ENCODE measurements at places on chromosomes 6 and 20.

GRCh38 chr20:57200882-57201695, 65.4 kb downstream of the BMP7 start:
- no peak for DNase-seq

DNA sequence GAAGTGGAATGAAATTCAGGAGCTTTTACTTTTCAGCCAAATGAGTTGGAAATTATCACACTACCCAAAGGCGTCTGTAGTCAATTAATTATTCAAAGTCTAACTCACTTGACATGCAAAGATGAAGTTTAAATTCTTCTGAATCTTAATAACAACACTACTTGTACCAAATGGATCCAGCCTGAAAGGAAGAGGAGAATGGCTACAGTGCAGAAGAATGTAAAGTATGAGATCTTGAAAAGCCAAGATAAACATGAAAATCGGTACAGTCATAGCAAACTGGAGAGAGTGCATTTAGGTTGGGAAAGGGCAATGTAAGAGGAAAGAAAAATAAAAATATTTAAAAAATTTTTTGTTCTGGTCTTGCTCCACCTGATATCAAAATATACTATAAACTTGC, 195.5 kb downstream of the SIM1 start:
- DNase-seq, result no peak

DNA sequence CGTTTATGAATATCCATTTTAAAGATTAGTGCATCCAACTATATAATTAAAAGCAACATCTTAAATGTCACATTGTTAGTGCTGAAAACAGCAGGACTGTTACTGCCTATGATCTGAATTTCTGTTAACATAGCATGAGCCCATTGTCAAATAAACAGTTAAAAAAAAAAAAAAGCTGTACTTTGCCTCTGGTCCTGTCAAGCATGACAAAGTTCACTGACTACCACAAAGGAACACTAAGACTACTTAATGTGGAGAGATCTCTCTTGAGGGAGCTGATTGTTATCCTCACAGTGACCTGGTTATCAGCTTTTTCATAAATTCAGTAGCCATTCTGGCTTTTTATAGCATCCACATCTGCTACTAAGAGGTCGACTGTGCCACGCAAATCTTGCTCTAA, 228.1 kb downstream of the TMEM200A start:
- DNase-seq, result no peak

DNA sequence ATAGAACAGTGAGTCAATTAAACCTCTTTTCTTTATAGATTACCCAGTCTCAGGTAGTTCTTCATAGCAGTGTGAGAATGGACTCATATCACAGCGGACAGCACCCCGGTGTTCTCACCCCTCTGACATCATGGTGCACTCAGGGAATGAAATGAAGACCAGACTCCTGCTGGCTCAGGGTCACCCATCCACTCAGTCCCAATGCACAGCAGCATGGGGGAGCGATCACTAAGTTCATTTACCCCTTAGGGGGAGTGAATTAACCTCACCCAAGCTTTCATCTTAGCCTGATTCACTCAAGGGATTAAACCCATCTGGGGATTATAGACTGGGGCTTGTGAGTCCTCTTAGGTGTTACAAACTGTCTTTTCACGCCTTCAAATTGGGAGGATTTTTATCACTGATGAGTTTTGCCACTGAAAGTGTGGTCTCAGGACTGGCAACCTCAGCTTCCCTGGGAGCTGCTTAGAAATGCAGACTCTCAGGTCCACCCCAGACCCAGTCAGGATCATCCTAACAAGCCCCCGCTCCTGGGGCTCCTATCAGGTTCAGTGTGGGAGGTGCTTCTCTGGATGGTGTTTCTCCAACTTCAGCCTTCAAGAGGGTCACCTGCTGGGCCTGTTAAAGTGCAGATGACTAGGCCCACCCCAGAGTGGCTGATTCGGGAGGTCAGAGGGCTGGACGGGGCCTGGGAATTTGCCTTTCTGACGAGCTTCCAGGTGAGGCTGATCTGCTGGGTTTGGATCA, 44.3 kb upstream of the FRMD1 start:
- DNase-seq, result no peak

GRCh38 chr6:165184192-165184979, 125.0 kb downstream of the C6orf118 start:
- DNase-seq, result no peak

GRCh38 chr6:32967151-32968091, 973 bp upstream of the BRD2 start:
- no peak for DNase-seq

DNA sequence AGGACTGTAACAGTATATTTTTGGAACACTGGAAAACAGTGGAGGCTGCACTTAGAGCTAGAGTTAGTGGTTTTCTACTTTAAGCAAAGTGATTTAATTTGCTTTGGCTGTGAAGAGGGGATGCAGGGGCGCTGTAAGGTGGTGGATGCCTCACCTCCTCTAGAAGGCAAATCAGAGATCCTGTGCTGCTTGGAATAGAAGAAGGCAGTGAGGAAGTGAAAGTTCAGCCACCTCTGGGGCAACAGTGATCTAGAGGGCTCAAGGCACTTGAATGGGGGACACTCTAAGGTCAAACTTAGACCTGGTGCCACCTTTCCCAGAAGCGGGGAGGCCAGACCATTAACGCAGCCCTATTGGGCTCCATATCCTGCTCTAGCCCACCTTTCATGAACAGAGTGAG, 19.0 kb upstream of the SNRPB2 start:
- DNase-seq, result no peak

Data from stimulated activated CD4-positive, alpha-beta T cell treated with anti-CD3 and anti-CD28 coated beads, Interleukin-1b, Interleukin-23, amount 100 ng/mL, for 1 hour (primary cell).